ENCODE measurements at places on chromosomes 1 and 21.

DNA sequence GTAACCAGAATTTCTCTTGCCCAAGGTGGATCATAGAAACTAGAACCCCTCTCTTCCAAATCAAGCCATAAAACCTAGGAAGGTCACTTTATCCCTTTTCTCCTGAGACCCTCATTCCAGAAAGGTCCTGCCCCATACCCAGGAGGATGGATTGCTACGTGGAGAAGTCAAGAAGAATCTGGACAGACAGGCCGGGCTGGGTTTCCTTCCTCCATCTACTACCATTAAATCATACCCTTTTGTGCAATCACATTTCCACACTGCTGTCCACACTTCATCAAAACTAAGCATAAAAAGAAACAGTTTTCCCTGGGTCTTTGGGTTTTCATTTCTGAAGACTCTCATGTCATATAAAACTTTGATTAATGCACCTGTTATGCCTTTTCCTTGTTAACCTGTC is 65.4 kb downstream of the C21orf91 start:
- no peak for DNase-seq

GRCh38 chr1:209755926-209756614 is at the start of gene TRAF3IP3:
TRAF3IP3 (plus strand) TSS chr1:209756053; CDS start chr1:209760040, 3,987 bp downstream.
- peak; percentile 80 for DNase-seq

DNA sequence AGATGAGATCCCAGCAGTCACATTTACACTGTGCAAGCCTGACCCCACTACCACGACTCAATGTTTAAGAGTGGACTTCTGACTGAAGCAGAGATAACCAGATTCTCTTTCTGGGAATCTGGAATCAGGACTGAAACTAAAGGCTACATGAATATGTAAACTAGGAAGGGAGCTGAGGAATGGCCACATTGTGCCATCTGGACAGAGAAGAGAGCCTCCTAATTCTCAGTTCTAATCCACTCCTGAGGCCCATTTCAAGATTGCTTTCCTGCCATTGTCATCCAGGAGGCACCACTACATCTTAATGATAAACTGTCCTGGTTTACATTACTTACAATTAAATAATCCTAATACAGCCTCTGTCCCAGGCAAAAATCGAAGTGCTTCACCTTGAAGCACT is 6.5 kb downstream of the PAXBP1 start:
- DNase-seq = no peak

GRCh38 chr1:16605532-16606505 is 7.5 kb downstream of the NBPF1 start:
- DNase-seq = no peak

GRCh38 chr1:32116531-32116930 is 8.7 kb downstream of the KPNA6 start:
- no peak for DNase-seq

- no peak for DNase-seq
Observed at GRCh38 chr1:186530109-186530508, 69.2 kb upstream of the PDC start.

- no peak for DNase-seq
Observed at GRCh38 chr21:41478319-41479177, 29.4 kb downstream of the TMPRSS2 start.

GRCh38 chr1:1680912-1681273 is 11.7 kb downstream of the SLC35E2B start:
- DNase-seq = no peak

GRCh38 chr1:6574818-6575217 is 5.0 kb upstream of the ZBTB48 start:
- DNase-seq = no peak

- DNase-seq = no peak
Observed at GRCh38 chr1:161936786-161937185, 86.9 kb downstream of the OLFML2B start.

DNA sequence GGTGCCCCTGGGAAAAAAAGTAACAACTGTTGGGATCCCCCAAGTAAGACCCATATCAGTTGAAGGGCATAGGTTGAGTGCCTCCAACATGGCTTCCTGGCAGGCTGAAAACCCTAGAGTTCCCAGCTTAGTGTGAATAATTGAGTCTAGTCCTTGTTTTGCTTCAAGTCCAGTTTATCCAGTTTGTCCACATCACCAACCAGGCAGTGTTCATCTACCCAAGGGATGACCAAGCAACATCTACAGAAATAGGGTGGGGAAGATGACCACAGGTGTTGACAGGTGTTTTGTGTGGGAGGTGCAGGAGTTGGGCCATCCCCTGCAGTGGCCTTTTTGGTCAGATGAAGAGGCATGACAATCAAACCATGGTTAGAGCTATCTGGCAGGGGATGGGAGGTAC is 54.3 kb upstream of the ERO1B start:
- no peak for DNase-seq

- DNase-seq = no peak
Observed at GRCh38 chr1:241611736-241612135, 28.4 kb downstream of the CHML start.

GRCh38 chr1:103489935-103490334 is 35.6 kb upstream of the RNPC3 start:
- no peak for DNase-seq

DNA sequence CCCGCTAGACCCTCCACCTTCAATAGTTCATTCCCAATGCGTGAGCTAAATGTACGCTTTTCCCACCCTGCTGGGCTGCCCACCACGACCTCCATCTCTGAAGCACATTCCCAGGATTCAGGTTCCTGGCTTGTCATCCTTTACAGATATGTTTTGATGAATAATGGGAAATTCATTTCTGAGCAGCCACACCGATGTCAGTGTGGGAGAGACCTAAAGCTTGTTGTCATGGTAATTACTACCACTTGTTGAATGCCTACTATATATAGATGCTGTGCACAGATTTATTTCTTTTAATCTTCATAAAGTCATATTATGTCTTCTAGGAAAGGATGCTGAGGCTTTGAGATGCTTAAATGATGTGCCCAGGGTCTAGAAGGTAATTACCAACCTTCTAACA is 8.0 kb downstream of the RCSD1 start:
- no peak for DNase-seq

DNA sequence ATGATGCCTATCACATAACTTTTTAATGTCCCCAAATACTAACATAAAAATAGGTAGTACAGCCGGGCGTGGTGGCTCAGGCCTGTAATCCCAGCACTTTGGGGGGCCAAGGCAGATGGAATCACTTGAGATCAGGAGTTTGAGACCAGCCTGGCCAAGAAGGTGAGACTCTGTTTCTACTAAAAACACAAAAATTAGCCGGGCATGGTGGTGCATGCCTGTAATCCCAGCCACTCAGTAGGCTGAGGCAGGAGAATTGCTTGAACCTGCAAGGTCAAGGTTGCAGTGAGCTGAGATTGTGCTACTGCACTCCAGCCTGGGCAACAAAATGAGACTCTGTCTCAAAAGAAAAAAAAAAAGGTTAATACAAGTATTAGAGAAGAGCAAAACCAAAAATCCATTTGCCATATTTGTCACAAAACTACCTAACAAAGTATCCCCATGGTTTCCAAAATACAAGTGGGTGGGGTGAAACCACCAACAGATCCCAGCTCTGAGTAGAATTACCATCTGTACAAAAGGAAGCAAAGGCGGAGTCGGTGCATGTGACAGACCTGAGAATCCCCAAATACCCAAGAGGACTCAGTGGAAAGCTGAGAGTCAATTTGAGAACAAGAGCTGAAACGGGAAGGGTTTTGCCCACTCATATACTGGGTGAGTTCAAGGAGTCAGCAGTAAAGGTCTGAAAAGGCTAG is 113.2 kb downstream of the TOMM20 start:
- DNase-seq = no peak

DNA sequence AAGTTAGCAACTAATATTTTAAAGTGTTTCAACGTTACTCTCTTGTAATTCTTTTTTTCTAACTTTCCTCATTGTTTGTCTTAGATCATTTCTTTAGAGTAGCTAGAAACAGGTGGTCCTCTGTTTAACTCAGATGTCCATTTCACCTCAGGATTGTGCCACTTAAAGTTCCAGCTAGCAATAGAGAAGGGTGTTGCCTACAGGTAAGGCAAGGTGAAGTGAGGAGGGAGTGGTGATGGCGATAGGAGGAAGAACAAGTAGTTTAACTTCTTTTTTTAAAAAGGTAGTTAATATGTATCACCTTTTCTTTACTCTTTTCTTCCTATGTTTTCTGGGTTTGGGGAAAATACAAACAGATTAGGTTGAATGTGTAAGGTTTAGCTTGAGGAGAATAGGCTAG is 44.4 kb downstream of the ABCD3 start:
- no peak for DNase-seq

DNA sequence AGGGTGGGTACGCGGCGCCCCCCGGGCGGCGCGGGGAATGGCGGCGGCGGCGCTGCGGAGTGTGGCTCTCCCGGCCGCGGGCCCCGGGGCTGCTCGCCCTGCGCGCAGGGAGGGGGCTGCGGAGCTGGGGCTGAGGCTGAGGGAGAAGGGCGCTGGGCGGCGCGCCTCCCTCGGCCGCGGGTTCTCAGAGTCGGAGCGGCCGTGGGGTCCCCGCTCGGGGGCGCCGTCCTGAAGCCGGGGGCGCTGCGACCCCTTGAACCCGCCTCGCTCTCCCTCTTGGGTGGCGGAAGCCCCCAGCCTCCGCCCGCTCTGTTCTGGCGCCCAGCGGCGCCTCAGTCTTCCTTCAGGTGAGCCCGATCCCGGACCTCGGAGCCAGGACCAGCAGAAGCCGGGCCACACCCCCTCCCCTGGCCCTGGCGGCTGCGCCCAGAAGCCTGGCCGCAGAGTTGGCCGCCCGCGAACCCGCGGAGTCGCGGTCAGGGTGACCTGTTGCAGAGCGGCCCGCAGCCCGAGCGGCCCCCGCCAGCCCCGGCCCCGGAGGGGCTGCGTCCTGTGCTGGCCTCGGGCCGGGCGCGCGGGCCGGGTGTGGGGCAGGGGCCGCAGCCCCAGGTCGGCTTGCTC is 532 bp downstream of the RALGPS2 start:
- DNase-seq = no peak

DNA sequence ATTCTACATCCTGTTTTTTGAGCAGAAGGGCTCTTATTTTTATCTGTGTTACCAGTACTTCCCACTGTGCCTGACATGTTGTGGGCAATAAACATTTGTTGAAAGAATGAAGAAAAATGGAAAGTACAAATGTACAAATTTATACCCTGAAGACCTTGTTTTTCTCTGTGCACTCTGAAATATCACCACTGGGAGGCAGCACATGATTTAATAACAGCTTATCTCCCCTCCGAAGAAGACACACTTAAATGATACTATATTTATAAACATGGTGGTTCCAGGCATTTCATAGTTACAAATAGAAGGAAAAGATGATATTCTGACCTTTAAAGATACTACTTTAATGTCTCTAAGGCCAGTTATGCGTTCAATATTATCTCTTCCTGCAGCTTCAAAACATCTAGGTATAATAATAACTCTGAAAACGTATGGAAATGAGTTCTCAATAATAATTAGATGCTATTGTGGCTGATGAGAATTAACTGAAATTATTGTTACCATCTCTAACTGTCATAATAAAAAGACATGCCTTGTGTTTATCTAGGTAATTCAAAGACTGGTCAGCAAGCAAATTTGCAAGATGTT is 12.8 kb downstream of the DYNLT5 start:
- DNase-seq = peak; percentile 27

- DNase-seq = peak; percentile 12
Observed at GRCh38 chr1:223531742-223532341, 133.7 kb downstream of the CAPN8 start.

DNA sequence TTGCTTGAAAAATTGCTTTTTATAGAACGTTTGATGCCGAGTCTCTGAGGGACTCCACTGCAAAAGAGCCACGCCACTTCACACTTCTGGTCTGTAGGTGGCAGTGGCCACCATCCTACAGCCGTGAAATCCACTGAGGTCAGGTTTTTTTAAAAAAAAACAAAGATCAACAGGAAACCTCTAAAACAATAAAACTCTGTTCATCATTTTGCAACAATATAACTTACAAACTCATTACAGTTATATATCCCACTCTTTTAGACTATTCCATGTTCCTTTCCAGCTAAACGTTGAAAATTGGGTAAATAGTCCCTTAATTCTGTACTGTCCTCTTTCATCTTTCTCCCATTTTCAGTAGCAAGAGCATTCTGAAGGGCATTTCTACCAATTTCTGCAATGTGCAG is 64.6 kb upstream of the FMN2 start:
- DNase-seq = peak; percentile 26

GRCh38 chr1:72830606-72831390 is 548.5 kb upstream of the NEGR1 start:
- no peak for DNase-seq

GRCh38 chr1:84936116-84936810 is 43.3 kb upstream of the LPAR3 start:
- DNase-seq = peak; percentile 22

- DNase-seq = no peak
Observed at GRCh38 chr21:33117101-33117888, 47.4 kb downstream of the OLIG1 start.

DNA sequence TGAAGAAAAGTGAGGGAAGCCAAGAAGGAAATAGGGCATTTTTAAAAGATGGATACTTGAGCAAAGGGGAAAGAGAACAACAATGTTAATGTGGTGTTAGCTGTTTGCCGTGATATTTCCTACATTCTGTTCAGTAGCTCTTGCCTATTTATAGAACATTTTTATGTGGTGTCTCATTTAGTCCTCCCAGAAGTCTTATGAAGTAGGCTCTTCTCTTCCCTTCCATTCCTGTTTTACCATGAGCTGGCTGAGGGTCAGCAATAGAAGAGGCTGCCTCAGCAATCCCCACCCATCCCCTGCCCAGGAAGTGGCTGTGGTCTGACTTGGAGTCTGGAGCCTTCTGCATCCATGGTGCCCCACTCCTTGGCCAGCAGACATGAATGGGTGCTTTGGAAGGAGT is 60.1 kb downstream of the KIAA0040 start:
- no peak for DNase-seq

GRCh38 chr1:99017655-99018054 is 13.0 kb upstream of the PLPPR5 start:
- no peak for DNase-seq

GRCh38 chr1:62849031-62849430 is 65.1 kb downstream of the ATG4C start:
- no peak for DNase-seq

DNA sequence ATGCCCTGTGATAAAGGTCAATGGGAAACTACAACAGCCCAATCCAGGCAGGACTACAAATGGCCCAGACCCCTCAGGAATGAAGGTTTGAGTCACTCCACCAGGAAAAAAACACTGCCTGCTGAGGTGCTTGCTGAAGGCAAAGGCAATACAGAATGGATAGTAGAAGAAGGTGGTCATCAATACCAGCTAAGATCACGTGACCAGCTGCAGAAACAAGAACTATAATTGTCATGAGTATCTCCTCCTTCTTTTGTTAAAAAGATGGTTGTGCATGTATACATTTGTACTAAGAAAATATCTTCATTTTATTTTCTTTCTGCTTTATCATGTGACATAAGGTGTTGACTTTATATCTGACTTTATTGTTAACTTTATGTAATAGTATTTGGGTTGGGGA is 23.4 kb upstream of the ZNF644 start:
- DNase-seq = no peak

DNA sequence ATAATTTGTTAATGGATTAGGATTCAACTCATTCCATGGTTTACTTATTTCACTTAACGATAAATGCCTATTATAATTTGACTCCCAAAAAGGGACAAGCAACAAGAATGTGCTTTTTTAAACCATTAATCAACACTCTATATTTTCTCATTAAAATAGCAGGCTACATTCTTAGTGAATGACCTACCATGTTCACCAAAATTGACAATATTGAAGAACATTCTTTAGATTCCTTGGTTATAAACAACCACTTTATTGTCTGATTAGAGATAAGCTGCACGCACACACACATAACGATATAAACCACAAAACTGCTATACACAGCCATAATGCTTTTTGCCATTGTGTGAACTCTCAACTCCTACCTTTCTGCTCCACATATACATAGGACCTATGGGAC is 75.4 kb upstream of the LRRC7 start:
- DNase-seq = no peak
